ENCODE measurements at places on chromosomes 11 and 22. TPM values are rescaled to one million over a fixed set of nuclear protein-coding genes. Genes with fewer than 3 reads are reported as not detected.

DNA sequence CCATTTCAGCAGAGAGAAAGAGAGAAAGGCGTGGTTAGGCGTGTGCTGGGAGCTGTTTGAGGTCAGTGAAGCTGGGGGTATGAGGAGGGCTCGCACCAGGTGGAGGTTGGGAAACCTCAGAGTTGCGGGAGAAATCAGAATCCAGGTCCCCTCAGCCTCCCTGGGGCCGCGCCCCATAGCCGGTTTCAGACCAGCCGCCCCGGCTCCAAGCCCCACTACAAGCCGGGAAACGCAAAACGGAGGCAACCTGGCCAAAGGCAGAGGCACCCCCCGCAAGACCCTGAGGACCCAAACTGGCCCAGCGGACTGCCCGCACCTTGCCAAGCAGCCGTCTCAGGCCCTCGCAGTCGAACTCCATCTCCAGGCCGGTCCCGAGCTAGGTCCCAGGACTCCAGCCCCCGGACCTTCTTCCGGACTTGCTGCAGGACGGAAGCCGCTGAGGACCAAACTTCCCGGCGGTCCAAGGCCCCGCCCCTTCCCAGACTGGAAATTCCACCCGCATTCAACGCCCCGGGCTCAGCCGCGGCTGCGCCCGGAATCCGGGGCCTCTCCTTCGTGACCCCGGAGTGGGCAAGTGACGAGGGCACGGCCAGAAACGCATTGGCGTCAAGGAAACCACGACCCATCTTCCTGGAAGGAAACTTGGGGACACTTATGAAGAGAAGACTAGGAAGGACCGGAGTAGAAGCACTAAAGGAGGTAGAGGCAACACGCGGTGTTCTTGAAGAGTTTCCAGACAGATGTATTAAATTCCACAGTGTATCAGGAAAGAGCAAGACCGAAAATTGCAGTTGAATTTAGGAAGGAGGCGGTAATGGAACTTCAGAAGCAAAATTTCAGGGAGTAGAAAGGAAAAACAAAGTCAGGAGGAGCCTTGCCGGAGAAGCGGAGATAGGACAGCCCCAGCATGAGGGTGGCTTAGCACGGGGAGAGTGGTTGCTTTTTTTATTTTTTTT, at the start of gene UEVLD:
Gene UEVLD (minus strand): TSS at position 438 of the 956 bp plus-strand sequence. CDS start 80 bp downstream, at position 358.
- DNase-seq = peak; percentile 97

DNA sequence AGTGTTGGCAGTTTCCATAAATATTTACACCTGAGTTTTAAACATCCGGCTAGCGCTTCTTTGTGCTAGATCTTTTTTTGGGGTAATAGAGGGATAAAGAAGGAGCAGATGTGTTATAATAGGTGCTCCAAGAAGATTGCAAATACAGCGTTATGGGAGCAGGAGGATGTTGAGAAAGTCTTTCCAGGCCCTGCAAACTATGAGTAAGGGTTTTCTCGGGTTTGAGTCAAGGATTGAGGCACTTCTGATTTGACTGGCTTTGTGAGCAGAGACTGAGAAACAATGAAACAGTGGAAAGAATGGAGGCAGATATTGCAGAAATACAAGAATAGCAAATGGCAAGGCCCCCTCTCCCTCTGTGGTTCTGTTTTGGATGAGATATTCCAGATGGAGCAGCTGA, 155.0 kb upstream of the TIMP3 start:
- no peak for DNase-seq

GRCh38 chr11:60848714-60849151, 6.8 kb downstream of the CCDC86 start:
- no peak for DNase-seq

GRCh38 chr11:33179348-33179803, 18.1 kb upstream of the CSTF3 start:
- DNase-seq = no peak

ART5 gene
- total RNA-seq = 3.2 TPM

DNA sequence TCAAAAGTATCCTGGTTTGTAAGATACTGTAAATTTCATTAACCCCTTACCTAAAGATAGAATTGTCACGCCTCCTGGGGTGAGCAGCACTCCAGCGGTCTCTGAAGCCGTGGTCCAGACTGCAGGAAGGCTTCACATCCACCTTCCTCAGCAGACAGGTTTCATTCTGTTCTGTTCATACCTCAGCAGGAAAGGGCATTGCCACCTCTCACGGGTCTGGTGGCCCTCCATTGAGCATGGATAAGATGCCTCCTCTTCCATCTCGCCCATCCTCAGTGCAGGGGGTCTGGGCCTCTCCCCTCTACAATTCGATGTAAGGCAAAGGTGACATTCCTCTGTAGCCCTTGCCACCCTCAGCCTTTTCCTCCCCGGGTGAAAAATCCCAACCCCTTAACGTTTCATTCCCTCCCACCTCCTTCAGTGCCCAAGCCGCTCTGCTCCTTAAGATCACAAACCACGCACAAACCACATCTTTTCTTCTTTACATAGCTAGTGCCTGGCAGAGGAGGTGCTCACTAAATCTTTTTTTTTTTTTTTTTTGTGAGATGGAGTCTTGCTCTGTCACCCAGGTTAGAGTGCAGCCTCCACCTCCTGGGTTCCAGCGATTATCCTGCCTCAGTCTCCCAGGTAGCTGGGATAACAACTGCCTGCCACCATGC, 28.5 kb downstream of the RPUSD4 start:
- DNase-seq = no peak
